ENCODE measurements at places on chromosomes 11 and 22. TPM values are rescaled to one million over a fixed set of nuclear protein-coding genes. Genes with fewer than 3 reads are reported as not detected.
A peak's percentile ranks its signal among the peaks of the same experiment; 100 is the strongest.

GRCh38 chr11:8082391-8083087, 1.5 kb downstream of the TUB start:
- peak; percentile 58 for DNase-seq

- DNase-seq = peak; percentile 89
These were observed 8.6 kb downstream of the SNAP29 start for GRCh38 chr22:20867179-20868024.

GRCh38 chr11:119723952-119724325, 5.1 kb downstream of the NECTIN1 start:
- no peak for DNase-seq

DNA sequence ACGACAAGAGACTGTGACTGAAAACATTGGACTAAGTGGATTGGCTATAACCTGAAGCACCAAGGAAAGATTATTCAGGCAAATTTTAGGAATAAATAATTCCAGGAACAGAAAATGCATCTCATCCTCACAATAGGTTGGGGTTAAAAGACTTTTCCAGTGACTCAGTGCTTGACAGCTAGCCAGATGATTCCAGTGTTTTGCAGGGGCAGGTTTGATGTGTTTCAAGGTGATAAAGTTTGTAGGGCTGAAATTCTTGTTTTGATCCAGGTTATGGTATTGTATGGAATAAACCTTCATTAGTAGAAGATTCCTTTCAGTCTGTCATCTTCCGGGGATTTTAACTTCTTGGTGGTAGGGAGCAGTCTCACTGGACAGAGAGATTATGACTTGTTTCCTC, 2.3 kb downstream of the EXT2 start:
- no peak for DNase-seq

GRCh38 chr11:11046781-11047180, 188.9 kb upstream of the ZBED5 start:
- DNase-seq = no peak

GRCh38 chr11:126161023-126161391, 50.4 kb downstream of the RPUSD4 start:
- no peak for DNase-seq

DNA sequence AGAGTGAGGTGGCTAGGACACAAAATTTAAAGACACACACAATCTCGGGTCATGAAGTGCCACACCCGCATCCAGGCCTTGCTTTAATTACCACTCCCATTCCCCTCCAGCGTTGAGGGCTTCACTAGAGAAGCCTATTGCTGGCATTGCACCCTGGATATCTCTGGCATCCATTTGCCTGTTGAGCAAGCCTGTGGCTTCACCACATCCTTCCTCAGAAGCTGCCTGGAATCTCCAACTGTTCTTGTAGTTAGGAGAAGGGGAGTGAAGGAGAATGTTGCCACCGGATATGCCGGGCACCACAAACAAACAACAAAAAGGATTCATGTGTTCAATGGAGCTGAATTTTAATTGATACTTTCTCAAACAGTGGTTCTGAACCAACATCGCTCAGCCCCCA, 34.4 kb upstream of the RCN1 start:
- DNase-seq = peak; percentile 39

DNA sequence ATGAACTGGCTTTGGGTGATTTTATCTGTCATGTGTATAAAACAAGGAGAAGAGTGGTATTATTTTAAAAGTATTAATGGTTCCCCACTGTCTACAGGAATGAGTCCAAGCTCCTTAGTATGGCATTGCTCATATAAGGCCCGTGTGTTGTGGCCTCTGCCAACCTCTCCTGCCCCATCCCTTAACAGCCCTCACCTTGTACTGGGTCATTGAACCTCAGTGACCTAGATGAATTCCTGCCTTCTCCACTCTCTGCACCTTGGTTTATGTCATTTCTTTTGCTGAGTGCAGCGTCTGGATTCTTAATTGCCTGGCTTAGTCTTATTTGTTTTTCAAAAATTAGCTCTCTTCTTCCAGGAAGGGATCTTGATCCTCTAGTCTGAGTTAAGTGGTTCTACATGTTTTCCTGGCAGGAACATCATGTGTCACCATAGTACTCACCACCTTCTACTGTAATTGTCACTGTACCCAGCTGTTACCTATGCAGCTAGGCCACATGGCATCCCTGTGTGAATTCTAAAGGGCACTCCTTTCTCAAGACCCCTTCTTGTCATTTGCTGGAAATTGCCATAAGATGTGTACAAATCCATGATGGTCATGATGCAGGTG, 36.2 kb upstream of the POGLUT3 start:
- DNase-seq = no peak

GRCh38 chr22:35072925-35073324, 7.0 kb downstream of the ISX start:
- DNase-seq = peak; percentile 0

GRCh38 chr11:1830004-1830321, 4.8 kb upstream of the SYT8 start:
- no peak for DNase-seq

- no peak for DNase-seq
These were observed 11.0 kb downstream of the OTUB1 start for GRCh38 chr11:63997104-63997700.

GRCh38 chr11:62020661-62021060, 53.2 kb upstream of the FTH1 start:
- DNase-seq = no peak

- DNase-seq = no peak
These were observed 61.9 kb upstream of the PARVG start for GRCh38 chr22:44118645-44119315.

DNA sequence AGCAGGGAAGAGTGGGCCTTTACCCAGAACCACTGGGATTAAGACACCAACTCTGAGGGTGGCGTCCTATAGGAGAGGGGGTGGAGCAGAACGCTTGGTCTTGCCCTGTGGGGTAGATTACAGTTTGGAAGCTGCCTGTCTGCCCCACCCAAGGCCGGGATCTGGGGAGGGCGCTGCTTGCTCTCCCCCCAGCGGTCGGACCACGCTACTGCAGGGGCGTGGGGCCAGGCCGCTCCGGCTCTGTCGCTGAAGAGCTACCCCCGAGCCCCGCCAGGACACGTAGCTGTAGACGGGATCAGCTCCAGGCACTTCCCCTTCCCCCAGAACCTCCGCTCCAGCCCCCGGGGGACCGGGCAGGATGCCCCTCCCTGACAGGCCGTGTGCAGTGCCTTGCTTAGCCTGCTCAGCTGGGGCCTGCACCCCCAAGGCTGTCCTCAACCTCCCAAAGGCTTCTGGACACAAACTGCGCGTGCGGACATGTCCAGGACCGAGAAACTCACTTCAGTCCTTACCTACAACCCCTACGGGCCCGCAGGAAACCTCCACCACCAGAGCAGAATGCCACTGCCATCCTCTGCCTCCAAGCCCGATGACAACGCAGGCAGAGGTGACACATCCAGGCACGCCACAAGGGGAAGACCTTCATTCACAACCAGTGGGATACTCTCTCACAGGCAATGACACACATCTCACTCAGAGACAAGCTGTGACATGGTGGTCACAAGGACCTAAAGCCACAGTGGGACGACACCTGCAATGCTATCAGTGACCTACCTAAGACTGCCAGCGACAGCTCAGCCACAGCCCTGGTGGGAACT, 3.6 kb downstream of the AHNAK start:
- peak; percentile 82 for DNase-seq

DNA sequence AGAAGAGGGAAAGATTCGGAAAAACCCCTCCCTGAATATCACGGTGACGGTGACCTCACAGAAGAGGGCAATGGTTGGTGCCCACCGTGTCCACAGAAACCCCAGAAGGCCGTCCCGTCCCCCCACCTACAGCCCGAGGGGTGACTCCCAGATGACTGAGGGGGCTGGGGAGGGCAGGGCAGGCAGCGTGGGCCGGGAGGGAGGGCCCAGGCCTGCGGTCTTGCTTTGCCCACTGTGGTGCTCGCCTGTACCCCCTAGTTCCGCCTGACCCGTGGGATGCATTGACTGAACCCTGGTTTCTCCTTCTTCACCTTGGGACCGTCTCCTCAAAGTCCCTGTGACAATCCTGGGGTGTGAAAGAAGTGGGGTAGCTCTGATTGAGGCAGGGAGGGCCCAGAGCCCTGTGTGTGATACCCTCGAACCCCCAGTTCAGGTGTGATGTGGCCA, 526.7 kb downstream of the BRD1 start:
- no peak for DNase-seq

DNA sequence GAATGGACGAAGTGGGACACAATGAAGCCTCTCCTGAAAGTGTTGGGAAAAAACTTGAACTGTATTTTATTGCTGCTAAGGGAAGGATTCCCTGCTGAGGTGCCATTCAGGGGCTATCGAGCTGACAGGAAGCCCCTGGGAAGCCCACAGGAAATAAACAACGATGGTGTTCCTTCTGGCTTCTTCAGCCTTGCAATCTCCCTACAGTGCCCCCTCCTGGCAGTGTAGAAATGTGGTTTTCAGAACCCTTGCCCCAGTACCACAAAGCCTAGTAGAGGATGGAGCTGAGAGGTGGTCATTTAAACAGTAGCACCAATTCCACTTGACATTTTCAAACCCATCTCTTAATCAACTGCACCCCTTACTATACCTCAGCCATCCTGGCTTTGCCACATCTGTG, 676.7 kb upstream of the ARHGAP42 start:
- no peak for DNase-seq

- no peak for DNase-seq
These were observed 852.5 kb upstream of the LRRC4C start for GRCh38 chr11:42311944-42312343.

- DNase-seq = peak; percentile 28
These were observed 1862.9 kb upstream of the RAG2 start for GRCh38 chr11:38460896-38461295.

DNA sequence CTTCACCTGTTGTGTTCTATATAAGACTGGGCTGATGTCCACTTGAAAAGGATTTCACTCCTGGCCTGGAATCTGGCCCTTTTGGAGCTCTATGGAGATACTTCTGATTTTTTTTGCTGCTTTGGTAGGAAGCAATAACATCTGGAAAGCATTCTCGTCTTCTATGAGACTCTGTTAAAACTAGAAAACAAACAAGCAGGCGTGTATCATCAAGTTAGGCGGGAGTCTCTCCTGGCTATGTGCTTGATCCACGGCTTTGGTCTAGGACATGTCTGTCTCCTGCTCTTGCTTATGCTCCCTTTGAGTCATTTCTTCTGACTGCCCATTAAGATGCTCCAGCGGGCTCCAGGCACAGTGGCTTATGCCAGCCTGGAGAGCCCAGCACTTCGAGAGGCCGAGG, 121.4 kb upstream of the TTC12 start:
- DNase-seq = no peak

DNA sequence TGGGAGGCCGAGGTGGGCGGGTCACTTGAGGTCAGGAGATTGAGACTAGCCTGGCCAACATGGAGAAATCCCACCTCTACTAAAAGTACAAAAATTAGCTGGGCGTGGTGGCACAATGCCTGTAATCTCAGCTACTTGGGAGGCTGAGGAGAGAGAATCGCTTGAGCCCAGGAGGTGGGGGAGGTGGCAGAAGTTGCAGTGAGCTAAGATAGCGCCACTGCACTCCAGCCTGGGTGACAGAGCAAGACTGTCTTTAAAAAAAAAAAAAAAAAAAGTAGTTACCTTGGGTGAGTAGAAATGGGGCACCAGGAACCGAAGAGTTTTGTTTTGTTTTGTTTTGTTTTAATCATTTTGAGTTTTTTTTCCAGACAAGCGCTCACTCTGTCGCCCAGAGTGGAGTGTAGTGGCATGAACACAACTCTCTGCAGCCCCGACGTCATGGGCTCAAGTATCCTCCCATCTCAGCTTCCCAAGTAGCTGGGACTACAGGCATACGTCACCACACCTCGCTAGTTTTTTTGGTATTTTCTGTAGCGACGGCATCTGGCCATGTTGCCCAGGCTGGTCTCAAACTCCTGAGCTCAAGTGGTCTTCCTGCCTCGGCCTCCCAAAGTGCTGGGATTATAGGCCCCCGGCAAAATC, 15.8 kb downstream of the THAP12 start:
- no peak for DNase-seq

- DNase-seq = no peak
These were observed 16.5 kb downstream of the TOLLIP start for GRCh38 chr11:1292644-1293618.

- DNase-seq = no peak
These were observed 148.8 kb upstream of the ANO5 start for GRCh38 chr11:22044126-22044525.

GRCh38 chr11:75301601-75302345, 49.7 kb downstream of the ARRB1 start:
- DNase-seq = no peak

DNA sequence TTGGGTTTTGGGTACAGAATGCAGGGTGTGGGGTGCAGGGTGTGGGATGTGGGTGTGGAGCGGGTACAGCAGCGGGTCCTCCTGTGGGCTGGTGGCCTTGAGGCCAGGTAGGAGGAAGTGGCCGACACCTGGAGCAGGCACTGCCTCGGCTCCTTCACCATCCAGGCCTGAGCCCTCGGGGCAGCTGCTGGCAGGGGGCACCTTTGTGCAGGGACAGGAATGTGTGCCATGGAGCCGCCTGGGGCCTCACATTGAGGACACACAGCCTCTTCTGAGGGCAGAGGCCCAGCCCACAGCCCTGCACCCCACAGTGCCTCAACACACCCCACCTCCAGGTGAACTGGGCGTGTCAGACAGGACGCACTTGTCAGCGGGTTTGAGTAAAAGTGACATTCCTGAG, 984.0 kb downstream of the BRD1 start:
- DNase-seq = no peak

DNA sequence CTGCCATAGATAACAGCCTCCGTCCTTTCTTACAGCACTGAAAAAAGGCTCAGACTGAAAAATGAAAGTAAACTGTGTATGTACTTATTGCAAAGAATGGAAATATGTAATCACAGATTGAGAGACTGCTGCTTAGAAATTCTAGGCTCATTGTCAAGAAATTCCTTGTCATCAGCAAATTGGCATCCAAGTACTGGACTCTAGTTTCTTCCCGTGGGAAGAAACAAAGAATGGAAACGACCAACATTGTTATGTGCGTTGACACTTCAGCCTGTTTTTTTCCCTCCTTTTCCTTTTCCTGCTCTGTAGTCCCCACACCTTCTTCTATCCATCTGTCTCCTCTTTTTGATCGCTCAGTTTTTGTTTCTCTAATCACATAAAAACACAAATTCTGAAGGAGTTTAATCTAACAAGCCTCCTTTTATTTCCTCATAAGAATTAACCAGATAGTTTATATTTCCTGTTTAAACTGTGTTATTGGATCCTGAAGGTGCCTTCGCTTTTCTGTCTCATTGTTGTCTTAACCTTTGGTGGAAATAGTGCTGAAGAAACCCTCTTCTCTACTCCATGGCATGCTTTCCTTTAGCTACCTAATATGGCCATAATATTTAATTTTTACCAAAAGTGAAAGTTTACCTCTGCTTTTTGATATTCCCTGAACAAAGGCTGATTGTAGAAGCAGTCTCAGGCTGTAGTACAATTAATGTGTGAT, 20.0 kb upstream of the CASP12 start:
- DNase-seq = peak; percentile 77

Gene GPHA2
- total RNA-seq = not detected

Gene SYCE3
- total RNA-seq = not detected

Gene ANO9
- total RNA-seq = not detected

Gene MGAT3
- total RNA-seq = 0.64 TPM

Gene APOA1
- not detected for total RNA-seq

Gene PARVG
- total RNA-seq = not detected

Gene STT3A
- 216 TPM for total RNA-seq

Gene MFRP
- total RNA-seq = not detected

Gene C11orf86
- not detected for total RNA-seq

Gene UPK3A
- total RNA-seq = not detected

Gene LMO2
- total RNA-seq = under 0.01 TPM

All from fibroblast of villous mesenchyme (primary cell).